Activated CD4-positive, CD25-positive, alpha-beta regulatory T cell (primary cell): ENCODE measurements at places on chromosomes 6 and 20.

- DNase-seq, result no peak
Observed at GRCh38 chr6:10330515-10330914, 84.4 kb downstream of the TFAP2A start.

DNA sequence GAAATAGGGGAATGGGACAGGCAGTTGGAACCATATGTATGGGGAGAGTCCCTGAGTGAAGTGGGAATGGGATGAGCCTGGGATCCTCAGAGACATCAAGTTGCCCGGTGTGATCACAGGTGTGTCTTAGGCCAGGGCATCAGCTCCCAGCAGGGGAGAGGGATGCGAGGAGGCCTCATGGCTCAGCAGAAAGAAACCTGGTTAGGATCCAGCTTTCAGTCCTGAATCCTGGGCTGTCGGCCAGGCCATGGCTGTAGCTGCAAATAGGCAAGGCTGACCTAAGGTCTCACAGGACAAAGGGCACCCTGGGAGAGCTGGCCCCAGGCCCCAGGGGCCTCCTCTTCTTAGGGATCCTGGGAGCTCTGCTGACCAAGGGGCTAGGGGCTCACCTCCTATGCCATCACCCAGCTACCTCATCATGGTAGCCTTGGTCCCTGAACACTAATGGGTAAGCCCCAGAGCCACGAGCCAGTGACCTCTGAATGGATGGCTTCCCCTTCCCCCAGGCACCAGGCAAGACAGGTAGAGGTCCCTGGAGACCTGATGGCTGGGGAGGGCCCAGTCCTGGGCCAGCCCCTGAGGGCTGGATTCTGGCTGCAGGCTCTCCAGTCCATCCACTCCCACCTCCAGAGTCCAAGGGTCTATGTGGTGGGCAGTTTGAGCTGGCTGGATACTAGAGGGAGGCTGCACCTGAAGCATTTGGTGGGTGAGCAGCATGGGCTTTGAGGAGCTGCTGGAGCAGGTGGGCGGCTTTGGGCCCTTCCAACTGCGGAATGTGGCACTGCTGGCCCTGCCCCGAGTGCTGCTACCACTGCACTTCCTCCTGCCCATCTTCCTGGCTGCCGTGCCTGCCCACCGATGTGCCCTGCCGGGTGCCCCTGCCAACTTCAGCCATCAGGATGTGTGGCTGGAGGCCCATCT, at the start of gene SLC22A7:
Gene SLC22A7, plus strand, starts transcription at position 617 of the 921 bp plus-strand sequence. Its CDS starts 99 bp downstream, at position 716.
- no peak for DNase-seq

DNA sequence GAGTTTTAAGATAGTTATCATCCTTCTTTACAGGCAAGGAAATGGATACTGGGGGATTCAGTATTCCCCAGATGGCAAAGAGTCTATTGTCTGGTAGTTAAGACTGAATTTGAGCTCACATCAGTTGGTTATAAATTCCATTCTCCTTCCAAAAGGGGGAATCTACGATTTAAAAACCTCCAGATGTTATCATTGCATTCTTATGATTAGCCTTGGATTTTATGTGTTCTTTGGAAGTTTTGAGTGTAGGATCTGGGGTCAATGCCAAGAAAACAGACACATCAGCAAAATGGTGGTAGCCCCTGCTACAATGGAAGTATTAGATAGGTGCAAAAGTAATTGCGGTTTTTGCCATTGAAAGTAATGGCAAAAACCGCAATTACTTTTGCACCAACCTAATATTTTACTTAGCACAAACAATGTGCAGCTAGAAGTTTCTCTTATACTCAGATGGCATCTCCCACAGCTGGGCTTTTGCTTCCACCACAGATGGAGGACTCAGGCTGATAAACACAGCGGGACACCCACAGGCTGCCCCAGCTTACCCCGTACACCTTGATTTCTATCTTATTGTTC, 168.2 kb upstream of the RIN2 start:
- DNase-seq, result no peak

DNA sequence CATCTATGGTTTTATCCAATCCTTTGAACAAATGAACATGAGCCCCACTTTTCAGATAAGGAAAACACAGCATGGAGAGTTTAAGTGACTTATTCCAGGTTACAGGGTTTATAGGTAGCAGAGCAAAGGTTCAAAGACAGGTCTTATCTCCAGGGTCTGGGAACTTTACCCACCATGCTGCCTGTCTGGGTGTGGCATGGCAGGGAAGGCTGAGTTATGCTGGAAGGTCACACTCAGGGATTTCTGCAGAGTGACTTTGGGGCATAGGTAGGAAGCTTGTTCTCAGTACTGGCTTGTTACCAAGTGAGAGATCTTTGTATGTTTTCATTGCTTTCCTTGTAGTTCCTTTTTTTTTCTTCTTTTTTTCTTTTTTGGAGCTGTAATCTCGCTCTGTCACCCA, 1.8 kb downstream of the ZNF831 start:
- DNase-seq, result no peak

DNA sequence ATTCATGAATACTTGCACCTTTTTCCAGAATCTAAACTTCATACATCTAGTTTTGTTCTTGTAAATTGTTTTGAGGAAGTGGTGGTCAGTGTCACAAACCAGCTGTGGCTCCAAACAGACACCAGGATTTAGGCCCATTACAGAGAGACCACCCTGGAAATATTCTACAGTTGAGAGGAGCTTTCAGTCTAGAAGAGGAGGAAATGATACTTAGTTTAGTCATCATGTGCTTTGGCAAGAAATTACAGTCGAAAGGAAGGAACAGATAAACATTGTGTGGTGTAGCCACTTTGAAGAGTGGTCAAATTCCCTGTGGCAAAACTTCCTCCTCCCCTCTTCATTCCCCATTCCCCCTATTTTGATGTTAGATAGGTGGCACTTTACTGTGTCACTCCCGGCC, 15.7 kb downstream of the DCBLD1 start:
- DNase-seq, result no peak

DNA sequence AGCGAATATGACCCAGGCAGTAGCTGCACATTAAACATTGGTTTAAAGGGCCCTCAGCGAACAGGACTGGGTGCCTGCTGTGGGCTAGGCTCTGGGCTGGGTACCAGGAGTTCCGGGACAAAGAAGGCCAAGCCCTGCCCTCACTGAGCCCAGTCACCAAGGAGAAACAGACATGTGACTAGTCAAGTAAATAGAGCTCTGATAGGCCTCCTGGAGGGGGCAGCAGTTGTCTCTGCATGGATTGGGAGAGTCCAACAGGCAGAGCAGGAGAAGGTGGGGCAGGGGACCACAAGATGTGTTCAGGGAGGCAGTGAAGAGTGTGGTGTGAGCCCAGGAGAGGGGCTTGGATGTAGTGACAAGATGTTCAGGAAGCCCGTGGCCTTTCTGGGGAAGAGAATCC, 3.1 kb downstream of the HM13 start:
- DNase-seq, result no peak

DNA sequence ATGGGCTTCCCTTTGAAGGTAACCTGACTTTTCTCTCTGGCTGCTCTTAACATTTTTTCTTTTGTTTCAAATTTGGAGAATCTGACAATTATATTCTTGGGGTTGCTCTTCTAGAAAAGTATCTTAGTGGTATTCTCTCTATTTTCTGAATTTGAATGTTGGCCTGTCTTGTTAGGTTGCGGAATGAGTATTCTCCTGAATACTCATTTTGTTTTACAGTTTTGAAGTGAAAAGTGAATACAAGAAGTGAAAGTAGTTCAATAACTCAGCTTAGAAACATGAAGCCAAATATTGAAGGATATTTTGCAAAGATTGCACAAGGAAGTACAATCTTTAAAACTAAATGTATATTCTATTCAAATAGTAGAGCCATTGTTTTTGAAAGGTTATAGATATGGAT, 120.2 kb upstream of the MAP3K4 start:
- DNase-seq, result no peak

DNA sequence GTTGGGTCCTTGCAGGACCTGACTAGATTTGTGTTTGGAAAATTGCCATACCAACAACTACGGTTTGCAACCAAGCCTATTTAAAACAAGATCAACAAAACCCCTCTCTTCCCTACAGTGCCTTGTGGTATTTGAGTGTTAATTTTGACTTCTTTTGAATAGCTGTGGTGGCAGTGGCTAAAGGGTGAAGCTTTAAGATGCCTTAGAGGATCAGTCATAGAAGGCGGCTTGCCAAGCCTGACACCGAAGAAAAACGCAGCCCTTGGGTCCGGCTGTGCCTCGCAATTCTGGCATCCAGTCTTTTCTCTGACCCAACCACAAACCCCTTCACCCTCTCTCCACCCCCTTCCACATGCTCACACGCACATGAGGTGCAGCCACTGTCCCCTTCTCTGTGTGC, 32.6 kb downstream of the BMP6 start:
- no peak for DNase-seq

DNA sequence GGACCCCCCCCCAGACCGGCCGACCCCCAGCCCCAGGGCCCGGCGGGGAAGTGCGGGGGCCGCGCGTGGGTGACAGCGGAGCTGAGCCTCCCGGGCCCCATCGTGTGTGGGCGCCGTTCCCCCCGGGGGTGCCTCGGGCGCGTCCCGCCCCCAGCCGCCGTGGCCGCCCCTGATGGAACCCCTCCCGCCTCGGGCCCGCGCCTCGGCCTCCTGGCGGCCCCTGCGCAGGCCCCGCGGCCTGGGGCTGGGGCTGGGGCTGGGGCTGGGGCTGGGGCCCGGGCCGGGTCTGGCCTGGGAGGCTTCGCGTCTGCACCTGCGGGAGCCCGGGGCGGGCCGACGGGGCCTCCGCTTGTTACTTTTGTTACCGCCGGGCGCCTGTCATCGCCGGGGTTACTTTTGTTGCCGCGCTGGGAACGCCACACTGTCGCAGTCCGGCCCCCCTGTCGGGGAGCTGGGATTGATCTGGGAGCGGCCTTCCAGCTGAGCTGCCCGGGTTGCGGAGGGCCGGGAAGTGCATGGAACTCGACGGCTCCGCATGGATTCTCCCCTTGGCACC, 598 bp downstream of the OGFR start:
- no peak for DNase-seq

DNA sequence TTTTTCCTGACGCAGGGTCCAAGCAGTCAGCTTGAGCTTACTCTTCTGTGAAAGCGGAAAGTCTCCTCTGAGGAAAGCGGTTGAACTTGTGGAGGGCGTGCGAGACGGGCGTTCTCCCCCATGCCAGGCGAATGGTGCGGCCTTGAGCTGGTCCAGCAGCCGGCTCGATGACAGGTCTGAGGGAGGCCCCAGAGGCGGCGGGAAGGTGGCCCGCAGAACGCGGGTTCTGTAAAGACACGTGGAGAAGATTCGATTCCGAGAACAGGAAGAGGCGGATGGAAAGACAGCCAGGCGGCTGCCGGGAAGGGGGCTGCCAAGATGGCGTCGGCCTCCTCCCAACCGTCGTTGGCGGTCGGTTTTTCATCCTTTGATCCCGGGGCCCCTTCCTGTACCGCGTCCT, 75.6 kb upstream of the TXNDC5 start:
- no peak for DNase-seq

DNA sequence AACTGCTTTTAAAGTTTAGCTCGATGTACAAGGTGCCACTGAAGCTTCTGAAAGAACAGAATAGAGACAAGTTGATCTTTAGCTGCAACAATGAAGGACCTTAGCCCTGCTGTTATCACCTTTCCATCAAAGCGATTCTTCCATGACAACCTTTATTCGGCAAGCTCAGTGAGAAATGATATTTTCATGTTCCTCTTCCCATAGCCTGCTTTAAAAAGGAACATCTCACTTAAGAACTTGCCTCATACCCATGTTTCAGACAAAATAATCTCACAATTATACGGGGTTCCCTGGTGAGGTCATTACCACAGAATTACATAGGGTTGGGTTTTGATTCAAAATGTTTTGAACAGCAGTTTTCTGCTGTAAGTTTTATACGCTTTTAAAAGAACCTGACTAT, 264.2 kb downstream of the THBS2 start:
- DNase-seq, result no peak

GRCh38 chr20:24560571-24561491, 91.4 kb downstream of the SYNDIG1 start:
- no peak for DNase-seq

DNA sequence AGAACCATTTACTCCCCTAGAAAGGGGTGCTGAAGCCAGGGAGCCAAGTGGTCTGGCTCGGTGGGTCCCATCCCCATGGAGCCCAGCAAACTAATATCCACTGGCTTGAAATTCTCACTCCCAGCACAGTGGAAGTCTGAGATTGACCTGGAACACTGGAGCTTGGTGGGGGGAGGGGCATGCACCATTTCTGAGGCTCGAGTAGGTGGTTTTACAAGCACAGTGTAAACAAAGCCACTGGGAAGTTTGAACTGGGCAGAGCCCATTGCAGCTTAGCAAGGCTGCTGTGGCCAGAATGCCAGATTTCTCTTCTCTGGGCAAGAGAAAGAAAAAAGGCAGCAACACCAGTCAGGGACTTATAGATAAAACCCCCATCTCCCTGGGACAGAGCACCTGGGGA, 855.8 kb upstream of the CITED2 start:
- no peak for DNase-seq

- DNase-seq, result no peak
Observed at GRCh38 chr6:166907373-166907841, 48.9 kb downstream of the RNASET2 start.

- DNase-seq, result no peak
Observed at GRCh38 chr6:136582711-136583471, 32.7 kb upstream of the MAP7 start.

- DNase-seq, result no peak
Observed at GRCh38 chr20:49699200-49699992, 14.3 kb downstream of the B4GALT5 start.

GRCh38 chr20:62141397-62142251, 1.6 kb downstream of the PSMA7 start:
- no peak for DNase-seq

- DNase-seq, result peak; percentile 15
Observed at GRCh38 chr6:160069050-160069454, 52.6 kb upstream of the SLC22A1 start.

GRCh38 chr6:106184629-106185028, 98.5 kb downstream of the PRDM1 start:
- DNase-seq, result no peak

DNA sequence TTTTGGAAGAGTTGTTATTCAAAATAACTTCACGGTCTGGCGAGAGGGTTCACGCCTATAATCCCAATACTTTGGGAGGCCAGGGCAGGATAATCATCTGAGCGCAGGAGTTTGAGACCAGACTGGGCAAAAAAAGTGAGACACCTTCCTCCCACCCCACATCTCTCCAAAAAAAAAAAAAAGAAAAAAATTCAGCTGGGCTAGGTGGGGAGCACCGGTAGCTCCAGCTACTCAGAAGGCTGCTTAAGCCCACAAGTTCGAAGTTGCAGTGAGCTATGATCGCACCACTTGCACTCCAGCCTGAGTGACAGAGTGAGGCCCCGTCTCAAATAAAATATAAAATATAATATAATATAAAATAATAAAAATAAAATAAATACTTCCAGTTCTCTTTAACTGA, 10.4 kb downstream of the OR2B2 start:
- DNase-seq, result no peak

GRCh38 chr20:51265361-51265760, 242.5 kb upstream of the KCNG1 start:
- DNase-seq, result no peak

- no peak for DNase-seq
Observed at GRCh38 chr6:169700296-169700695, 1.5 kb downstream of the WDR27 start.

DNA sequence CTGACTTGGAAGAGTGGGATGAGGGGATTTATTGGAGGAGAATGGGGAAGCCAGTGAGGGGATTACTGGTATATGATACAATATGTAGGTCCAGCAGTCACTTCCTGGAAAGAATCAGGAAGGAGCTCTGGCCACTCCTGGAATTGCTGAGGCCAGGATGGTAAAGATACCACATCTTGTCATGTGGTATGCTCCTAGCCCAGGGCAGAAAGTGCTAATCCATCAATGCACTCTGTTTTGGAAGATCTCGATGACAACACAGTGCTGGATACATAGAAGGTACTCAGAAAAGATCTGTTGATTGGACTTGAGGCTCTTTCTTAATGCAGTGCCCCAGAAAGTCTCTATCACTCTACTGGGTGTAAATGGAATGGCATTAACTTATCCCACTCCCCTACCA, 52.6 kb downstream of the LAMP5 start:
- DNase-seq, result no peak
